ENCODE measurements at places on chromosomes 16 and 17.

- no peak for DNase-seq
Measured at GRCh38 chr16:84754353-84754856, 54.6 kb downstream of the USP10 start.

GRCh38 chr17:47368262-47368661 lies 44.5 kb downstream of the EFCAB13 start:
- DNase-seq = no peak

DNA sequence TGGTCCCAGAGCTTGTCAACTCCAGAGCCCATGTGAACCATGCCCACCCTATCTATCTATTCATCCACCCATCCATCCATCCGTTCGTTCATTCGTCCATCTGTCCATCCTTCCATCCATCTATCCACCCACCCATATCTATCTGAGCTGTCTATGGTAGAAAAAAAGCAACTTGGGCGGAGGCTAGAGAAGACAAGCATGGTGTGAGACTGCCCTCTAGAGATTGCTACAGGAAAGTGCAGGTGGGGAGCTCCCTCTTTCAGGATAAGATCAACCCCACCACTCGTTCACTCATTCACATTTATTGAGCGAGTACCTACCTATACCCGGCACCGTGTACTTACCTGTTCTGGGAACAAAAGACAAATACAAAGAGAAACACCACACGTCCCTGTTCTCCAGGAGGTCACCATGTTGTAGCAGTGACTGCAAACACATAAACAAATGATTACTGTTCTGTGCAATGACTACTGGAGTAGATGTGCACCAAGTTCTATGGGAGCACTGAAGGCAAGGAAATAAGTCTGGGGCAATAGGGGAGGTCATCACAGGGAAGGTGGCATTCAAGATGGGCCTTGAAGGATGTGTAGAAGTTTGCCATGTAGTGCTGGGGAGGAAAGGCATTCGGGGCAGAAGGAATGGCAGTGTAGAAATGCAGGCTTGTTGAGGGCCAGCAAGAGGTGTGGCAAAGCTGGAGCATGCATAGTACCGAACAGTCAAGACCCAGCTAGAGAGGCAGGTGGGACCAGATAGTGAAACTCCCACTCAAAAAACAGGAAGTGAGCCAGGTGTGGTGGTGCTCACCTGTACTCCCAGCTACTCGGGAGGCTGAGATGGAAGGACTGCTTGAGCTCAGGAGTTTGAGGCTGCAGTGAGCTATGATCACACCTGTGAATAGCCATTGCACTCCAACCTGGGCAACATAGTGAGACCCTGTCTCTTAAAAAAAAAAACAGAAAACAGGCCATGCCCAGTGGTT lies 13.4 kb upstream of the ATP5MC1 start:
- DNase-seq = peak; percentile 8

DNA sequence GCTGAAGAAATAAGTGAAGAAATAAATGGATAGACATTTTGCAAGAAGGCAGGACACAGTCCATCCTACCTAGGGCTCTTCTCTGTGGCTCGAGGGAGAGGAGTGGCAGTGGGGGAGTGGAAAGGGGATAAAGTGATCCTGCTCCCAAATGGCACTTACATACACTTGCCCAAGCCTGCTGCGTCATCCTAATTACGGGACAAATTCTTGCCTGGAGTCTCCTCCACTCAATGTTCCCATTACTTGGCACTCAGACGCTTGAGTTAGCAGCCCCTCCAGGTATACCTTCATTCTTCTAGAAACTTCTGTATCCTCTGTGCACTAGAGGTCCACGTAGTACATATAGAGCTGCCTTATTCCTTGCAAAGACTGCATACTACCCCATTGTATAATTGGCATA lies 15.7 kb upstream of the MAP3K14 start:
- DNase-seq = no peak

- DNase-seq = no peak
Measured at GRCh38 chr17:6924208-6924607, 71.6 kb upstream of the ALOX12 start.

- DNase-seq = no peak
Measured at GRCh38 chr16:55154956-55155355, 169.0 kb upstream of the IRX6 start.

DNA sequence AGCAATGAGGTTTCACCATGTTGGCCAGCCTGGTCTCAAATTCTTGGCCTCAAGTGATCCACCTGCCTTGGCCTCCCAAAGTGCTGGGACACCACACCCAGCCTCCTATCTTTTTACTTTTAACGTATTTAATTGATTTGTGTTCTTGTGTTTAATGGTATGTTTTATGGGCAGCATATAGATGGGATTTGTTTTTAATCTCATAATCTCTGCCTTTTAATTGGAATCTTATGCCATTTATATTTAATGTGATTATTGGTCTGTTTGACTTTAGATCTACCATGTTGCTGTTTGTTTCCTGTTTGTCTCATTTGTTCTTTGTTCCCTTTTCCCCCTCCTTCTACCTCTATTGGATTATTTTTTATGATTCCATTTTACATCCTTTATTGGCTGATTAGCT lies 12.2 kb downstream of the SLC26A11 start:
- DNase-seq = no peak

- no peak for DNase-seq
Measured at GRCh38 chr17:82377924-82378740, 6.6 kb downstream of the UTS2R start.

GRCh38 chr16:73161977-73162376 lies 114.0 kb upstream of the ZFHX3 start:
- DNase-seq = no peak

GRCh38 chr17:73304438-73304837 lies 7.4 kb downstream of the CDC42EP4 start:
- DNase-seq = no peak

Measured in hypothalamus (tissue), 51 donors.